ENCODE measurements at places on chromosomes 11 and 22.

DNA sequence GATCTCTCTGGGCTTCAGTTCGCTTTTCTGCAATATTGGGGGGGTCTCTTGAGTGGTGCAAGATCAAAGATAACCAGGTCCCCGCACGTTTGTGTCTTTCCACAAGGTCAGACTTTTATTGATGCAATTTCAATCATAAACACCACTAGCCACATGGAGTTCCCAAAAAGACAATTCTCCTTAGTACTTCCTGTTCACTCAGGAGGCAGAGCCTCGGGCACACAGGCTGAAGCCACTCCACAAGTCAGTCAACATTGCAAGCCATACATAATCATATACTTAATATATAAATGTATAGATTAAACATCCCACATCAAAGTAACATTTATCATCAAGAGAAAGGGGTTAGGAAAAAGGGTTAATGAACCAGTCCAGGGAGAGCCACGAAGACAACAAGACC lies 12.0 kb downstream of the ST14 start:
- no peak for DNase-seq

DNA sequence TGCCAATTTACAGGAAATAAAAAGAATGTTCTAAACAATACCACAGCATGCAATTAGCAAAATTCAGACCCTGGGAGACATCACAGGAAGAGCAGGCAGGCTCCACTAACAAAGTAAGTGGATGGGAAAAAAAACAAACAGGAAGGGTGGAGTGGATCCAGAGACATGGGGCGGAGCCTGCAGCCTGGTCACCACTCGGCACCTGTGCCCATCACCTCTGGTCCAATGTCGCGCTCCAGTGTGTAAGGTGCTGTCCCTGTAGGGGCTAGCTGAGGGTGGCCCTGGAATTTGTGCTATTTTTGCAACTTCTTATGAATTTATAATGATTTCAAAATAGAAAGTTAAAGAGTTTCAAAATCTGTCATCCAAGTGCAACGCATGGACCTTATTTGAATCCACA lies 11.0 kb upstream of the MOB2 start:
- no peak for DNase-seq

DNA sequence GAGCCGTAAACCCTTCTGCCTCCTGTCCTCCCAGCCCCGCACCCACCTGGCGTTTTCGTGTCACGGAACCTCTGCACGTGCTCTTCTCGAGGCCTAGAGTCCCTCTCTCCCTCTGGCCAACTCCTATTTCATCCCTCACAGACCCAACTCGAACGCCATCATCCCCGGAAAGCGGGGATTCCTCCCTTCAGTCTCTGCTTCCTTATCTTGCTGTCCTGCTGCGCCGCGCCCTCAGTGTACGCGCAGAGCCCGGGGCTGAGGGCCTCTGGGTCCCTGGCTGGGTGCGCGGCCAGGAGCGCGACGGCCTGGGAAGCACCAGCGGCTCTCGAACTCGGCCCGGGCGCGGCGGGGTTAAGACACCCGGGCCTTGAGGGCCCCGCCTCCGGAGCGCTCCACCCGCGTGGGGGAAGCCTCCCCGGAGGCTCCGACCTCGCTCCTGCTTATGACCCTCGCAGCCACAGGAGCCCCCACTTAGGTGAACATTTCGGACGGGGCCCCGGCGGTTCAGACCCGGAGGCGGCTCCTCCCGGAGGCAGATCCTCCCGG lies 398 bp upstream of the ATG16L2 start:
- DNase-seq, result peak; percentile 72

- no peak for DNase-seq
Observed at GRCh38 chr11:12222055-12222792, 111.8 kb downstream of the MICAL2 start.

DNA sequence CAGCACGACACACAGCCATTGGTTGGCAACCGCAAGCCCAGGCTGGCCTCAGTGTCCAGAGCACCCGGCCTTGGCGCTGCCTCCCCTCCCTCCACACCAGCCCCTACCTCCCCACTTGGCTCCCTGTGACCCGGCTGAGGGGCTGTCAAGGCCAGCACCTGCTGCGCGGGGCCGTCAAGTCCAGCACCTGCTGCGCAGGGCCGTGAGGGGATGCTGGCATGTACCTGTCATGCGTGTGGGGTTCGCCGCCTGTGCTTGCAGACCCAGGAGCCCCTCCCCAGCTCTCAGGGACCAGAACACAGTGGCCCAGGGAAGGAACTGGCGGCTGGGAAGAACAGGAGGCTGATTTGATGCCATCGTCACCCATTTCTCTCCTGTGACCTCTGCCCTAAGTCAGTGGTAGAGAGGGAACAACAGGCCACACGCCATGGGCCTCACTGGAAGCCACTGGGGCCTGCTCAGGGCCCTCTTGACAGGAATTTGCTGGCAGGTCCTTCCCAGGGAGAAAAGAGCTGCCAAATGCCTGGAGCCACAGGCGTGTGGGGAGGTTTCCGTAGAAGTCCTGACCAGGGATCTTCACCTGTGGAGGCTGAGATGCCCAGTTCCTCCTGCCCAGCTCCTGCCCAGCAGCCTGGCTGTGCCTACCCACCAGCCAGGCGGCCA lies 37.6 kb downstream of the TBX1 start:
- no peak for DNase-seq

DNA sequence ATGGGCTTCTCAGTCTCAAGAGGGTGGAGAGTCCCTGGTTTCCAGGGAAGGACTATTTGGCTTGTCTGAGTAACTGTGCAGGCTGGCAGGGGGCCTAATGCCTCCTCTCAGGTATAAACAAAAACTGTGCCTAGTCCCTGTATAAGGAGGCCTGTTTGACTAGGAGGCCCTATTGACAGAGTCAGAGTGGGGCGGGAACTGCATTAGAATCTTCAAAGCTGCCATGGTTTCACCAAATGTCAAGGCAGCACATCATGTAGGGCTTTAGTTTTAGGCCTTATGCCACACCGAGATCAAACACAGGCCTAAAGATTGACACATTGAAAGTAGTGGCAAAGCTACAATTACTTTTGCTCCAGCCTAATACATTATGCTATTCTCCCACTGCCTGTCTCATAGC lies 611.5 kb upstream of the B3GAT1 start:
- no peak for DNase-seq

DNA sequence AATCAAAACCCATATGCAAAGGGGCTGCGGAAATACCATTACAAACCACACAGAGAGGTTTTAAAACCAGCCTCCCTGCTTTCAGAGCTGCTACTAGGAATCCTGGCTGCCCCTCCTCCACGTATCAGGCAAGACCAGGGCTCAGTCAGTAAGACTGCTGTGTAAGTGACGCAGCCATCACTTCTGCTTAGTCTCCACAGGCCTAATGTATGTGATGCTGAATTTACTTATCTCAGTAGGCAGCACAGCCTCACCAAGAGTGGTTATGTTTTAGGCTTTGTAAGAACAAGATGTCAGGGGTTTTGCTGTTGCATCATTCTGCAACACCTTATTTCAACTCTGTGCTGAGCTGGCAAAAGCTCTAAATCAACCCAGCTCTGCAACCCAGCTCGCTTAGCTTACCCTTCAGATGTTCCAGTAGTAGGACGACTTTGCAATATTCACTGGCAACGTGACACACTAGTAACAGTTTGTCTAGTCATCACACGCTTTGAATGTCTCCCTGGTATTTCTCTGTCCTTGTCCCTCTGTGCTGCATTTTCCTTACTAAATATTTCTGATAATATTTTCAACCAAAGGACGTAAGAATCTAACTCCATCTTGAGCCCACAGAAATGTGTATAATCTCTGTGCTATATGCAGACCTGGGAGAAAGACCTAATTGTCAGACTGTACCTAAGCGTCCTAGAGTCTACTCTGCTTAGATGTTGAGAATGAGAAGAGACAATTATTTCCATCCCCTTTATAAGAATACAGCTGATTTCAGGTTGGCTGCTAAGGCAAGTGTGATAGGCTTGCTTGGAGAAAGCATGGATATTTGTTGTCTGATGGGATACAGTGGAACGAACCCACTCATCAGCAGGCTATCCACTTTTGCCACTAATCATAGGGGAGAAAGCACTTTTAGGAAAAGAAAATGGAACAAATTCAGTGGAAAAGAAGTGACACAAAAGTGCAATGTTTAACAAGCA lies 72.2 kb downstream of the LARGE2 start:
- peak; percentile 58 for DNase-seq

DNA sequence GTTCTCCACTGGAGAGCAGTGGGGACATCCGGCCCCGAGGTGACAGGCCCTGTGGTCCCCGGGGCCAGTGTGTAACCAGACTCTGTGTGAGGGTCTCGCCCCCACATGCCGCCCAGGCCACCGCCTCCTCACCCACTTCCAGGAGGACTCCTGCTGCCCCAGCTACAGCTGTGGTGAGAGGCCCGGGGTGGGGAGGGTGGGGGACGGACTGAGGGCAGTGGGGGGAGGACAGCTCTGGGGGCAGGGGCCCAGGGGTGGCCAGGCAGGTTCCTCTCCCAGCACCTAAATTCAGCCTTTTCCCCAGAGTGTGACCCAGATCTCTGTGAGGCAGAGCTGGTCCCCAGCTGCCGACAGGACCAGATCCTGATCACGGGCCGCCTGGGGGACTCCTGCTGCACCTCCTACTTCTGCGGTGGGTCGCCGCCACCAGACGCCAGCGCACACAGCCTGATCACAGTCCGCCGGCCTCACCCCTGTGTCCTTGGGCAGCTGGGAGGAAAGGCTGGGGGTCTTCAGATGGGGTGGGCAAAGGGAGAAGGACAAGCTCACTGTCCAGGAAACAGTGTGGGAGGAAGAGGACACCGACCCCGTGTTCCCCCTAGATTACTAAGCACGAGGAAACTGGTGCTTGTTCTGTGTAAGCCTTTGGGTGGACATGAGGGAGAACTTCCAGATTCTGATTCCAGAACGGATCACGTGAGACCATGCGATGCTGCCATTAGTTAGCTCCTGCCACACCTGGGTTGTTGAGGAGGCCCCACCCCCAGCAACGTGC lies 84.4 kb upstream of the MYOD1 start:
- no peak for DNase-seq

DNA sequence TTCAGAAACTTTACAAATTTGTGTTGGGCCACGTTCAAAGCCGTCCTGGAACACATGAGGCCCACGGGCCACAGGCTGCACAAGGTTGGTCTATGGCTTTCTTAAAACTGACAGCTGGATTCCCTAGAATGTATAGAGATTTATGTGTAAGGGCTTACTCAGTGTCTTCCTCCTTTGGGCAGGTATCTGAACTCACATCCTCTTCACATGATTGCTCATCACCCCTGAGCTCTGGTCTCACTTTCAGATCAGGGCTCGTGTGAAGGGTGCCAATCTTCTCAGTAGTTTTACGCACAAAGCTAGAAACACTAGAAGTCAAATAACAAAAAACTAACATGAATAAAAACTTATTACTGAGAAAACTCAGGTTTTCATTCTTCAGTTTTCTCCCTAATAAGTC lies 27.1 kb downstream of the HPS5 start:
- DNase-seq, result no peak

DNA sequence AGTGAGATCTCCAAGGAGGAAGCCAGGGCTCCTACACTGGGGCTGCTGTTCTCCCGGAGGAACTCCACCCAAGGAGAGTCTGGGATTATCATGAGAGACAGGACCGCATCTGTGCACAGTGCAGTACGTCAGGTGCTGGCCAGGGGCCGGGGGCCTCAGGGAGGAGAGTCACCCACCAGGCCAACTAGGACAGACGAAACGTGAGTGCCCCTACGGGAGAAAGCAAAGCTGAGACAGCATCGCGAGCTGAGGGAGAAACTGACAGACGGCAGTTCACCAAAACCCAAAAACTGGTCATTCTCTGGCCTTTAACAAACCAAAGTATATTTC lies 273.4 kb downstream of the BRD1 start:
- DNase-seq, result no peak

DNA sequence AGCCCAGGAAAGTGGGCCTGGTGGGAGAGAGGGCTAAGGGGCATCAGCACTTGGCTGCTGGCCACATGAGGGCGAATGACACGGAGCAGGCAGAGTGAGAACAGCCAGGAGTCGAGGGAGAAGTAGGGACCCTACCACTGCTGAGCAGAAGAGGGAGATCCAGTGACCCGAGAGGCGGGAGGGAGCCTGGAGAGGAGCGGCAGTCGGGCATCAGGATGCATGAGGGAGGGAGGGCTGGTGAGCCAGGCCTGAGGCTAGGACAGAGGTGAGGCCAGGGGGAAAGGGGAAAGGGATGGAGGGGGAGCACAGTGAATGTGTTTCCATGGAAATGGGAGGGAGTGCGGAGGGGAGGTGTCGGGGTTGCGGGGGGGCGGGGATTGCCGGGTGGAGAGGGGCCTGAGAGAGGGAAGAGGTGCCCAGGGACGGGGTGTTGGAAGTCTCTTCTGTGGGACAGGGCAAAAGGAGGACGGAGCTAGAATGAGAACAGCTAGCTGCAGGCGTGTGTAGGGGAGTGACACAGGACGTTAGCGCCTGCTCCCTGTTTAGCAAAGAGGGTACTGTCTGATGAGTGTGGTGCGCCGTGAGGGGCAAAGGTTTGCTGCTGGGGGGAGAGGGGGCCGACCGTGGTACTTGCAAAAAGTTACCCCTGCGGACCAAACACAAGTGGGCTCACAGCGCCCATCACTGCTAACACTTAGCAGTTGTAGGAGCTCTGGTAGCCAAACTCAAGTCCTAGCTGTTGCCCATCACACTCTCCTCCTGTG lies 37.1 kb upstream of the WNT11 start:
- DNase-seq, result no peak

GRCh38 chr22:19341500-19341899 lies 50.0 kb upstream of the CLTCL1 start:
- DNase-seq, result no peak

DNA sequence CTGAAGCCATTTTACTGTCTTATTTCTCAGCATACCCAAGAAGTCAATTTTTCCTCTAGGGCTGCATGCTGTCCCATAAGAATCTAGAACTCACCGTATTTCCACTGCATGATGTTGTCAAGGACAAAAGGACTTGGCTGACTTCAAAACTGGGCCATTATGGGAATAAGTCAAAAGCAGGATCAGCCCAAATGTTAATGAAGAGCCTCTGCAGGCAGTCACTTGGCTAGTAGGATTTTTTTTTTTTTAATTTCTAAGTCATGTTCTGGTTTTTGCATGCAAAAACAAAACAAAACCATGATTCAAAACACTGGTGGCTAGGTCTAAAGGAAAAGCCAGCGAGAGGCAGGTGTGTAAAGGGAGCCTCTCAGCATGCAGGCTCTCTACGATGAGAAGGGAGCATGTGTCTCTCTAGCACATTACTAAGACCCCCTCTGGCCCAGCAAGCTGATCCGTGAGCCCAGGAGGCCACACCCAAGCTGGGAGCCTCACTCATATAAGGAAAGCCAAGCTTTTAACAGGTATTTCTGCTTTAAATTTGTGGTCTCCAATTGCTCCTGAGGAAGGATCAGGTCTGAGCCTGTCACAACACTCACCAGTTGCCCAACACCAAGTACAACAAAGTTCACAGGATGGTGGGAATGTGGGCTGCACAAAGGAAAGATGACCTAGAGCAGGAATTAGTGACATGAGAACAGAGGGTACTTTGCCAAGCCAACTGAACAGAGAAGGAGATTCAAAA lies 21.4 kb upstream of the STK33 start:
- no peak for DNase-seq

All from foreskin fibroblast (primary cell).